Heart left ventricle (tissue), 16 donors: ENCODE measurements at places on chromosomes 5 and 9.

- DNase-seq: no peak
These were observed 741.3 kb downstream of the TLE1 start for GRCh38 chr9:80948066-80948465.

GRCh38 chr5:66628561-66628960 lies 32.4 kb downstream of the MAST4 start:
- DNase-seq: no peak

- no peak for DNase-seq
These were observed 4.2 kb upstream of the CACNA1B start for GRCh38 chr9:137873408-137873807.

DNA sequence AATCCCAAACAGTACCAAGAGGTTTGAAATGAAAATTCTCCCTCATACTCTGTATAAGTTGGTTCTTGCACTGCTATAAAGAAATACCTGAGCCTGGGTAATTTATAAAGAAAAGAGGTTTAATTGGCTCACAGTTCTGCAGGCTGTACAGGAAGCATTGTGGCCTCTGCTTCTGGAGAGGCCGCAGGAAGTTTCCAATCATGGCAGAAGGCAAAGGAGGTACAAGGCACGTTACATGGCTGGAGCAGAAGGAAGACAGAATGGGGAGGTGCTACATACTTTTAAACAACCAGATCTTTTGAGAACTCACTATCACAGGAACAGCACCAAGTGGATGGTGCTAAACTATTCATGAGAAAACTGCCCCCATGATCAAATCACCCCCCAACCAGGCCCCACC lies 25.6 kb upstream of the ERBIN start:
- DNase-seq: no peak

GRCh38 chr5:148697180-148697808 lies 43.0 kb upstream of the HTR4 start:
- DNase-seq: no peak

DNA sequence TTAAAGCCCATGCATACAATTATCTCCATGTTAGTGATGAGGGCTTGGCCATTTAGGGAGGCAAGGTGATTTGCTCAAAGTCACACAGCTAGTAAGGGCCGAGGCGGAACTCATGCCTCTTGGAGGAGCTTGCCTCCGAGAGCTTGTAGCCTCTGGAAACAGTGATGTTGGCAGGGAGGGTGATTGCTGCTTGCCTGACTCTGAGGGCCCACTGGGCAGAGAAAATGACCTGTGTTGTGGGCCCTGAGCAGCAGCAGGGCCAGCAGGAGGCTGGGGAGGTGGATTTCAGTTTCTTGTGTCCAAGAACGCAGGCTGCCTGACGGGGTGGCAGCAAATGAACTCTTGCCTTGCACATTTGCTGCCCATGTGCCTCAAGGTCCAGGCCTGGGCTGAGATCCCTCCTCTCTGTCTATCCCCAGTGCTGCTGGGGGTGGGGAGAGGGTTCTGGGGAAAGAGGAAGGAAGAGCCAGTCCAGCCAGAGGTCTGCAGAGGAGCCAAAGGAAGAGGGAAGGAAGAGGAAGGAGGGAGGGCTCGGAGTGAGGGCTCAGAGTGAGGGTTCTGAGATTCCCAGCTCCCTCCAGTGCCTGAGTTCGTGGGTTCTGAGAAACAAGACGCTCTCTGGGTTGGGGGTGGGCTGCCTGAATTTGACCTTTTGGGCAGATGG lies 16.2 kb upstream of the PTGS1 start:
- DNase-seq: no peak

DNA sequence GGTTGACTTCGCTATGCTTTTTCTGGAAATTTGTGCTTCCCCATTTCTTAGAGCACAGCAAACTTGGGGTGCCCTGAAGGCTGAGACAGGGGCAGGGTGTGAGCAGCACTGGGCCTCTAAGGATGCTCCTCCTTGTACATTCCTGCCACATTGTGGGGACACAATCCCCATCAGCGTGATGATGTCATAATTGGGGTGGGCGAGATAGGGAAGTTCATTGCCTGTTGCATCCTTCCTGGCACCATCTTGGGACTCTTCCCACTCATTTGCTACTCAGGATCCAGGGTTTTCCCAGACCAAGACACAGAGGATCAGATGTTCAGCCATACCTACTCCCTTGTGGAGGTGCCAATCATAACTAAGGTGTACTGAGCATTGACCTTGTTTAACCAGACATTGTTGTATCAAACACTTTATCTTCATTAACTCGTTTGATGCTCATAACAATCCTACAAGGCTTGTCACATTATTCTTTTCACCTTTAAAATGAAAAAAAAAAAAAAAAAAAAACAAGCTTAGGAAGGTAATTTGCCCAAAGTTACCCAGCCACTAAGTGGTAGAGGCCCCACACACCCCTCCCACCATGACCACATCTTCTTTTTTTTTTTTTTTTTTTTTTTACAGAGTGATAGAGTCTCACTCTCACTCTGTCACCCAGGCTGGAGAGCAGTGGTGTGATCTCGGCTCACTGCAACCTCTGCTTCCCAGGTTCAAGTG lies 87.6 kb downstream of the UGCG start:
- no peak for DNase-seq

DNA sequence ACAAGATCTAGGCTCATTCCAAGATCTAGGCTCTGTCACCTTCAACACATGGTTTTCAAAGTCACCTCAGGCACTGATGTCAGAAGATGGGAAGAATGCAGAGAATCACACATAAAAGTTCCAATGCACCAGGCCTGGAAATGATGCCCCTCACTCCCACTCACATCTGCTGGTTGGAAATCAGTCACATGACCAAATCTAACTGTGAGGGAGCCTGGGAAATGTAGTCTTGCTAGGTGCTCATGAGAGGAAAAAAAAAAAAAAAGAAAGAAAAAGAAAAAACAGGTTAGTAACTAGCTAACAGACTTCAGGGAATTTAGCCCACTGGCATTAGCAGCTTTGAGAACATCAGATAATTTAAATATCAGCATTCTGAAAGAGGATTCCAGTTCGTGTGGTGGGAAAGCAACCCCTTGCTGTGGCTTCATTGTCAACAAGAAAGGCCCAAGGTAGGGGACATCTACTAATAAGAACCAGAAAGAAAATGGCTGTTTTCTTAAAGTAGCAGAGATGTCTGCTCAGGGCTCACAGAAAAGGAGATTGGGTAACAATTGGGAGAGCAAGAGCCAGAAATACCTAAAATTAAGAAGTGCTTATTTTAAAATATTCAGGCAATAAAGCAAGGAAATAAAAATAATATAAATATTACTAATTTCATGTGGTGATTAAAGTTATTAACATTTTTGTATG lies 614.3 kb downstream of the ACTL7B start:
- no peak for DNase-seq

DNA sequence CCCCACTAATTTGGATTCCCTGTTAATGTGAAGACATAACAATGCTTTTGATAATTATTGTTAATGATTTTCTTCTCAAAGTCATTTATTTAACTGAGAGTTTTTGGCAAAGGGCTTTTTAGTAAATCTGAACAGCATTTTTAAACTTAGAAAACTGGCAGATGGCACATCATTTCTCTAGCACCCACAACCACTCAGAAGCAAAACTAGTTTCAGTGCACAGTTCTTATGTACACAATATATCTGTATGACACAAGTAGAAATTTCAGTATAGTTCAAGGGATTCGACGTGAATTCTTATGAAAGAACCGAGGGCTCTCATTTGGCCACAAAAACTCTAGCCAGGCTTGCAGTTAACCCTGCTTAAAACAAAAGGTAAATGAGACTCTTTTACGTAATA lies 231.4 kb upstream of the CDH9 start:
- no peak for DNase-seq

GRCh38 chr5:15008476-15008875 lies 136.9 kb upstream of the ANKH start:
- peak; percentile 88 for DNase-seq

DNA sequence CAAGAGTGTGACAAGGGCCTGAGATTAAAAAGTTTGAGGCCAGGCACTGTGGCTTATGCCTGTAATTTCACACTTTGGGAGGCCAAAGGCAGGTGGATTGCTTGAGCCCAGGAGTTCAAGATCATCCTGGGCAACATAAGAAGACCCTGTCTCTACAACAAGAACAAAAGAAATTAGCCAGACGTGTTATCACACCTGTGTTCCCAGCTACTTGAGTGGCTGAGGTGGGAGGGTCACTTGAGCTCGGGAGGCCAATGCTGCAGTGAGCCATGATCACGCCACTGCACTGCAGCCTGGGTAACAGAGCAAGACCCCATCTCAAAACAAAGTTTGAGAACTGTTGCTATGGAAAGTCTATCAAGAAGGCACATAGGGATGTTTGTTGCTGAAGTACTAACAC lies 25.0 kb downstream of the EXOSC2 start:
- no peak for DNase-seq

- no peak for DNase-seq
These were observed 81.4 kb upstream of the RANBP6 start for GRCh38 chr9:6096821-6097220.

DNA sequence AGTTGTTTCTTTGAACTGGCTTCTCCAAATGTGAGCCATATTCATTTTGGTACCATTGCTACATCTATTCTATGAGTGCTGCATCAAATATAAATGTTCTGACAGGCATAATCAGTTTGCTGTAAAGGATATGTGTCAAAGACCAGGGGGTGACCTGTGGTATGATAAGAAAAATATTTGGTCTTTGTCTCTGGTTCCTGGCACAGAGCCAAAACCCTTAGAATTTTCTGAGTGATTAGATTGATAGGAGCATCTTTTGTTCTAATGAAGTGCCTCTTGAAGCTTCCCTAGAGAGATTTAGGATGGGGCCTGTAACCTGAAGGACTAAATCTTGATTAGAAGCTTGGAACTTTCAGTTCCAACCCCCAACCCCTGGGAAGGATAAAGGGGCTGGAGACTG lies 256.3 kb downstream of the NNT start:
- DNase-seq: no peak

GRCh38 chr9:136925414-136926153 lies 19.0 kb downstream of the FBXW5 start:
- DNase-seq: peak; percentile 76

GRCh38 chr5:157049605-157050004 lies 9.3 kb downstream of the HAVCR1 start:
- no peak for DNase-seq

- DNase-seq: no peak
These were observed 15.6 kb upstream of the BICD2 start for GRCh38 chr9:92780206-92780605.

DNA sequence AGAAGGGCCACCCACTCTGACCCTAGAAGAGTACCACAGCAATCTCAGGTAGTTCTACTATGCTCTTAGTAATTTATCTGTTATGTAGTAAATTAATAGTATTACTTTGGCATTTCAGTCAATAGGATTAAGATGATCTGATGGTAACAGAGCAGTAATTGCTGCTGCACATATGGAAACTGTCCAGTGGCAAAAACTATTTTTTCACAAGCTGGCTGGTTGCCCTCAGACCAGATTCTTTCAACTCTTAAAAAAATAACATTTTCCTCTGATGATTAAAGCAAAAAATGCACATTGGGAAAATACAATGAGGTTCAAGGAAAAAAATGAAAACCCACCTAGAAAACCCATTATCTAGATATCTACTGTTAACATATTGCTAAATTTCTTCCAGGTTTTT lies 19.7 kb downstream of the GLRA1 start:
- no peak for DNase-seq

DNA sequence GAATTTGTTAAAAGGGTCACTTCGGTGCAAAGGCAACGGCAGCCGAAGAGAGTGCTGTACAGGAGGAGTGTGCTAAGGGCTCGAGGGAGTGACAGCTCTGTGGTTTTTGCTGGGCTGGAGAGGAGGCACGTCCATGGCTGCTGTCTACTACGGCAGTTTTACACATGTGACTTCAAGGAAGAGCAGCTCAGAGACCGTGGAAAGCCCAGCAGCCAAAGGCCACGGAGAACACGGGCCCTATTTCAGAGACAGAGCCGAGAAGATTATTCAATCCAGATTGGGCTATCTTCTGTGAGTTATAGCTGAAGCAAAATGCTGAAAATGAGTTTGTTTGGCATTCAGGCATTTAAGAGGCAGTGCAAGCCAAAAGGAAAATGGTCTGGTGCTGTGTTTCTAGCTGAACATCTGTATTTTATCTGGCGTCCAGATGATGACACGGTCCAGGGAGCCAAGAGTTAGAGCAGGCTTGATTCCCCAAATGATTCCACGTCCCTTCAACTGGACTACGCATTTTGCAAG lies 96.4 kb downstream of the RFK start:
- DNase-seq: peak; percentile 31

DNA sequence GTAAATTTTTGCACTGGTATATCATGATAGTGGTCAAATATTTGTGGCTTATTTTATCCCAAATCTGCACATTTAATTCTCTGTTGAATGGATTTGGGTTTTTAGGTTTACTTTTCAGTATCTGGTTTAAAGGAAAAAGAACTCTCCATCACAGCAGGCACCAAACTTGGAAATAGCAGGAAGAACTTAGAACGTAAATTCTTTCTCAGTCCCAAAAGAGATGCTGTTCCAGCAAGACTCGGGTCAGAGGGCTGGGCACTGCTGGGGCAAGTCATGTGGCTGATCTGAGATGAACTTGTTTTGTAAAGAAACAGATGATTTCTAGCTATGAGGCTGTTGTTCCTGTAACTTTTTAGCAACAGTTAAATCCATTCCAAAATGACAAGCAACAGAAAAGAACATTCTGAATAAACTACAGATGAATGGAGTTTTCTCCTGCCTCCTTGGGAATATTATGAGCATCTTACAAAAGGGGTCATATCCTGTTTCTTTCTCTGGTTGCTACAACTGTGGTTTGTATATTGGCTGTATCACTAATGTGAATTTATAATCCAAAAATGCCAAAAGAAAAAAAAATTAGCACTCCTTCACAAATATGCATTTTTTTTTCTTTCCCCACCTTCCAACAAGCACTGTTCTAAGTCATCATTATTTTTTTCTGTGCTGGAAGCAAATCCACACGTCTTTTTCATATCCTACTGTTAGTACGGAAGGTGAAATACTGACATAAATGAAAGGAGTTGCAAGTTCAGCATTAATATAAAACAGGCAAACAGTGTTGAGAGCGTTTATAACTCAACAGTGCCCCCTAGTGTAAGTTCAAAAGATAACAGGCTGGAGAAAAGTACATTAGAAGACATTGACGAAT lies 31.1 kb downstream of the OR2K2 start:
- DNase-seq: peak; percentile 20

- DNase-seq: no peak
These were observed 289.2 kb upstream of the DMRT1 start for GRCh38 chr9:551986-552929.

- DNase-seq: no peak
These were observed 487.9 kb upstream of the DMAC1 start for GRCh38 chr9:8287501-8287900.

DNA sequence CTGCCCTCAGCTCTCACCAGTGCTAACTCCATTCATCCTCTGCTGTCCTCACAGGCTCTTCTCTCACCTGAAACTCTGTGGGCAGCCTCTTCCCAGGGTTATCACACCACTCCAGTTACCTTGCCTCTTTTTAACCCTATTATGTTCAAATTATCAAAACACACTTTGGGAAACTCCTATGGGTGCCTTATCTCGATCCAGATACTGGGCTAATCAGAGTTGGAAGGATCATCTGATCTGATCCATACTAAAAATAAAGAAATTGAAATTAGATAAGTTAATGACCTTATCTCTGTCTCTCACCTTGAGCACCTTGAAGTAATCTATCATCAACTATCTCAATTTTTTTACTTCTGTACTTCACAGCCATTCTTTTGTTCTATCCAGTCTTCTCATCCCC lies 300.5 kb upstream of the ISL1 start:
- no peak for DNase-seq
